Right lobe of liver (tissue), 6 donors: ENCODE measurements at places on chromosomes 12 and 14. TPM values are rescaled to one million over a fixed set of nuclear protein-coding genes. Genes with fewer than 3 reads are reported as not detected.

VEZT gene
- 24.6 TPM for total RNA-seq

IFNG-AS1 gene
- not detected for total RNA-seq

GRCh38 chr14:100323121-100323941 lies at the start of gene SLC25A47:
Gene SLC25A47 (plus strand): TSS chr14:100323339. CDS start chr14:100323415, 76 bp downstream.
- peak; percentile 94 for DNase-seq

DNA sequence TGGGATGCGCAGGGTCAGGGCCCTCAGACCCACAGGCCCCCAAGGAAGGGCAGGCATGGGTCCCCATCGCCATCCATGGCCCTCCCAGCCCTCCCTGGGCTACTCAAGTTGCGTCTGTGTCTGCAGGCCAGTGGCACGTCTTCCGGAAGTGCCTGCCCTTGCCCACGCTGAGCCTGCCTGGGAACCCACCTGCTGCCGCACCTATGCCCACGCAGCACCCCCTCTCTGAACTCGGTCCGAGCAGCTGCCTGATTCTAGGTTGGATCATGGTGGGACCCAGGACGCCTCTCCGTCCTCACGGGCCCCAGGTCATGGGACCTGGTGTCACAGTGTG lies 182.8 kb downstream of the ADGRD1 start:
- no peak for DNase-seq

GRCh38 chr12:127172861-127173260 lies 1094.1 kb upstream of the TMEM132C start:
- DNase-seq: no peak

DNA sequence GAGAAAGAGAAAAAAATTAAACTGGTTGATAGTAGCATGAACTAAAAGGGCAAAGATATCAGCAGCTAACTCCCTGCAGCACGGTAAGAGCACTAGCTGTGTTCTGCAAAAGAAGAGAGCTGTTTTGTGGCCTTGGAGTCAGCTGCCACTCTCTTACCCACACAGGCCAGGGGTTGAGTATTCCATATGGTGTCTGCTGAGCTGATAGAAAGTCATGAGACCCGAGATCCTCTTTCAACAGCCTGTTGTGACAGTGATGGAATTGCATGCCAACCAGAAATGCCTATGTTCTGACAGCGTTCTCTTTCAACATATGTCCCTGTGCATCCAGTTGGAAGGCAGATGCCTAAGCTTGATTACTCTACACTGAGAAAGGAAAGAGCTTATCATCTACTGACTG lies 39.9 kb downstream of the TMTC1 start:
- DNase-seq: no peak

- DNase-seq: peak; percentile 70
These were observed 1.2 kb upstream of the RAN start for GRCh38 chr12:130870442-130871285.

- no peak for DNase-seq
These were observed 841.1 kb downstream of the NRXN3 start for GRCh38 chr14:79011091-79011919.

- DNase-seq: no peak
These were observed 505.1 kb upstream of the TMEM132C start for GRCh38 chr12:127761880-127762279.
